ENCODE measurements at places on chromosomes 2 and 18.

GRCh38 chr2:71889759-71890684 lies 257.6 kb downstream of the CYP26B1 start:
- DNase-seq: peak; percentile 99

GRCh38 chr2:239431536-239431935 lies 30.7 kb upstream of the HDAC4 start:
- DNase-seq: peak; percentile 49

- DNase-seq: no peak
Measured at GRCh38 chr2:46634905-46635304, 155.5 kb downstream of the TMEM247 start.

DNA sequence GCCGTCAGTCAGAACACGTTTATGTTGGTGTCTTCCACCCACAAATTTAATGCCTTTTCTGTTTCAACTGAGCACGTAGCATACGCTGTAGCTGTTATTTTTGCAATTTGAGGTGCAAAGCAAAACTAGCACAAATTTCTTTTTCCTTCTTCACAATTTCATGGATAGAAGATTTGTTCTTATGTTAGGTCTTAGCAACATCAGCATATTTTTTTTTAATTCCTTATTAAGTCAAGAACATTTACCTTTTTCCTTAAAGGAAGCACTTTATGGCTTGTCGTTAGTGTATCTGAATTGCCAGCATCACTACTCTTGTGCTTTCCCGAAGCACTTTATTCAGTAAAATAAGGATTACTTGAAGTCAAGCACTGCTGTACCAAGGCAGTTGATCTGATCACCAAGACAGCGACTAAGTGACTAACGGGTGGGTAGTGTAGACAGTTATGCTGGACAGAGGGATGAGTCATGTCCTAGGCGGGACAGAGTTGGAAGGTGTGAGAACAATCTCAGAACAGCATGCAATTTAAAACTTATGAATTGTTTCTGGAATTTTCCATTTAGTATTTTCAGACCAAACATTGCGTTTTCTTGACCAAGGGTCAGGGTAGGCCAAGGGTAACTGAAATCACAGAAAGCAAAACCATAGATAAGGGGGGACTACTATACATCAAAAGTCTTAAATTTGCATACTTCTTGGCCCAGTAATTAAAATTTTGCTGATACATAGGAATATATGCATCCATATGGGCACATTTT lies 13.3 kb downstream of the BABAM2 start:
- peak; percentile 82 for DNase-seq

DNA sequence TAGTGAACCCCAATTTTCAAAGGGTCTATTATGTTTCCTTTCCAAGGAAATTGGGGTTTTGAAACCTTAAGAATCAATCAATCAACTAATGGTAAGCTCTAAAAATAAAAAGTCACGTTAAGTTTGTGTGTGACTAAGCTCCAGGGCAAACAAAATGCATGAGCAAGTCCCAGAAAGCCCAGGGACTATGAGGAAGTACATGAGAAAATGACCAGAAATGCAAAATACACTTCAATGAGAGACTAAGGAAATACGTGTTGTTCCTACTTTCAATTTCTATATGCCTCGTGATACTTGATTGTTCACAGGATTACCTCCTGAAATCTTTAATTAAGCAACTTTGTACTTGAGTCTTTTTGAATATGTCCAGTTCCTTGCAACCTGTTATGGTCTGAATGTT lies 684.4 kb upstream of the SYT4 start:
- no peak for DNase-seq

GRCh38 chr2:170088776-170089175 lies 89.2 kb upstream of the MYO3B start:
- peak; percentile 27 for DNase-seq

GRCh38 chr2:37342591-37343220 lies 1.7 kb upstream of the QPCT start:
- no peak for DNase-seq

- peak; percentile 64 for DNase-seq
Measured at GRCh38 chr18:32362484-32362883, 108.2 kb downstream of the GAREM1 start.

- peak; percentile 84 for DNase-seq
Measured at GRCh38 chr2:23425885-23426262, 40.9 kb downstream of the KLHL29 start.

- DNase-seq: no peak
Measured at GRCh38 chr2:129301431-129301913, 678.0 kb upstream of the RAB6C start.

DNA sequence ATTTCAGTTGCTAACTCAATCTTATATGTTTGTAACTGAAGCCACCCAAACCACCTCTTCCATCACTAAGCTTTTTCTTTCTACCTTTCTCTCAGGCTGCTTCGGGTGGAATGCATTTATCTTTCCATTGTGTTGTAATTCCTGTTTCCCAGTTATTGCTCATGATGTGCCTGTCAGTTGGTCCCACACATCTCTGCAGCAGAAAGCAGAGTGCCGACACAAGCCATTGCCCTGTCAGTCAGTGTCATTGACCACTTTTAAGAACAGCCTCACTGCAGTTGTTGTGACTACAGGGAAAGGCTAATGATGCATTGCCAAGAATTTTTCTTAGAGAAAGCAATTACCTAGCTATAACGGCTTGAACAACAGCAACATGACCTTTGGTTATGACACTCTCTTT lies 24.8 kb upstream of the KCNJ3 start:
- no peak for DNase-seq

DNA sequence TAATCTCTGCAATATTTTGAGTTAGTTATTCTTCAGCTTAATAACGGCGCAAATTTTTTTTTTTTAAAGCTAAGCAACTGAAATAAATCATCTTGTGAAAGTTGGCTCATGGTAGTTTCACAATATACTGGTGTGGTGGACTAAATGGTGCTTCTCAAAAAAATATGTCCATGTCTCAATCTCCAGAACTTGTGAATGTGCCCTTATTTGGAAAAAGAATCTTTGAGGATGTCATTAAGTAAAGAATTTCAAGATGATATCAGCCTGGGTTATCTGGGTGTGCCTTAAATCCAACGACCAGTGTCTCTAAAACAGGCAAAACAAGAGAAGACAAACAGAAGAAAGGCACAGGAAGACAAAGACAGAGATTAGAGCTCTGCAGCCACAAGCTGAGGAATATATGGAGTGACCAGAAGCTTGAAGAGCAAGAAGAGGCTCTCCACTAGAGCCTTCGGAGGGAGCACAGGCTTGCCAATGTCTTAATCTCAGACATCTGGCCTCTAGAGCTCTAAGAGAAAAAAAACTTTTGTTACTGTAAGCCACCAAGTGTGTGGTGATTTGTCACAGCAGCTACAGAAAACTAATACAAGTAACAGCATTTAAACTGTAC lies 71.4 kb downstream of the HNMT start:
- peak; percentile 31 for DNase-seq

- DNase-seq: no peak
Measured at GRCh38 chr18:70107091-70107490, 98.4 kb downstream of the RTTN start.

DNA sequence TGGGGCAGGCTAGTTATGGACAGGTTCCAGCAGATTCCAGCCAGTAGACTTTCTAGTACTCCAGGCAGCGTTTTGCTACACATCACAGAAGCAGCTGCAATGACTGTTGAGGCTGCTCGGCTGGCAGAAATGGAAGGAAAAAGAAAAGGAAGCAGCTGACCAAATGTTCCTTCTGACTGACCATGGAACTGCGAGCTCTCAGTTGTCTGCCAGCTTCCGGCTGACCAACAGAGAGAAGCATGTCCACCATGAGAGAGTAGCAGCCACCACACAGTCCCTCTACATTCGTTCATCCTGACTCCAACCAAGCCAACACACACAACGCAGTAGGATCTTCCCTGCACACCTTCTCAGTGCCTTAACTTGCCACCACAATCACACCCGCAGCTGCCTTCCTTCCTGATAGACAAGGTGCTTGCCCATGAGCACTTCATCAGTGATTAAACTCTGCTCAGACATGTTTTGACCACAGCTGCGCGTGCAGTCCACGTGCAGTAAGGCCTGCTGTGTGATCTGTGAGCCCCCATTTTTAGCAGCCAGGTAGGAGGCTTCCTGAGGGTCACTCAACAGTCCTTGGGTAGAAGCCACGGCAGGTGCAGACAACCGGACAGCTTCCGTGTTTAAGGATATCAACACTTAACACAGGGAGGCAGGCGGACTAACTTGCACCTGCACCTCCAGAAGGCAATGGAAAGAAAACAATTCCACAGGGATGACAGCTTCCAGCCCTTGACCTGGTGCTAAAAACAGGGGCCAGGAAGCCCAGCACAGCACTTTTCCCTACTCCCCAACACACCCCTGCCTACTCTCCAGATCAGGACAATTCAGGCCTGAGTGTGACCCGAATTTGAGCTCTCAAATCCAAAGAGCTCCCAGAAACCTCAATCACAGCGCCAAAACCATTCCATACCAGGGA lies 996 bp downstream of the TGFBRAP1 start:
- peak; percentile 53 for DNase-seq

DNA sequence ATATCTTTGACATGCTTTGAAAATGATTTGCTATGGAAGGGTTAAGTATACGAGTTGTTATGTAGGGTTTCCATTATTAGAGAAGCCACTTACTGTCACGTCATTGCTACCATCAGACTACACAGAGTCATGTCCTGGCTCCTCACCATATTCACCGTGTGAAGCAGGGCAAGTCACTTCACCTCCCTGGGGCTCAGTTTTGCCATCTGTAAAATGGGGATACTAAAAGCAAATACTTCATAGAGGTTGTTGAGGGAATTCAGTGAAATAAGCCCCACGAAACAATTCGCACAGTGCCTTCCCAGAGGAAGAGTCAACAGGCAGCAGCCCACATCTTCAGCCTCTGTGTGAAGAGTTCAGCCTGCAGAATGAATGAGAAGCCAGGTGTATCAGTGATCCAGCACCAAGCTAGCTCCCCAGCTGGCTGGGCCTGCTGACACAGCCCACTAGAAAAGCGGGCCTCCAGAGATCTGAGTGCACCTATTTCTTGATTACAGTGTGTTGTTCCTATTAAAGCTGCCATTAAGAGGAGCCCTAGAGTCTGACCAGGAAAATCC lies 3.4 kb downstream of the DIPK1C start:
- no peak for DNase-seq

GRCh38 chr2:128396946-128397345 lies 78.3 kb upstream of the HS6ST1 start:
- DNase-seq: no peak

- peak; percentile 60 for DNase-seq
Measured at GRCh38 chr18:44130376-44130942, 550.2 kb upstream of the SETBP1 start.

- DNase-seq: no peak
Measured at GRCh38 chr18:32175265-32175664, 14.6 kb upstream of the MEP1B start.

- DNase-seq: peak; percentile 95
Measured at GRCh38 chr18:45324495-45325113, 290.7 kb upstream of the SLC14A2 start.

GRCh38 chr2:45575881-45576280 lies 35.2 kb downstream of the SRBD1 start:
- DNase-seq: no peak

DNA sequence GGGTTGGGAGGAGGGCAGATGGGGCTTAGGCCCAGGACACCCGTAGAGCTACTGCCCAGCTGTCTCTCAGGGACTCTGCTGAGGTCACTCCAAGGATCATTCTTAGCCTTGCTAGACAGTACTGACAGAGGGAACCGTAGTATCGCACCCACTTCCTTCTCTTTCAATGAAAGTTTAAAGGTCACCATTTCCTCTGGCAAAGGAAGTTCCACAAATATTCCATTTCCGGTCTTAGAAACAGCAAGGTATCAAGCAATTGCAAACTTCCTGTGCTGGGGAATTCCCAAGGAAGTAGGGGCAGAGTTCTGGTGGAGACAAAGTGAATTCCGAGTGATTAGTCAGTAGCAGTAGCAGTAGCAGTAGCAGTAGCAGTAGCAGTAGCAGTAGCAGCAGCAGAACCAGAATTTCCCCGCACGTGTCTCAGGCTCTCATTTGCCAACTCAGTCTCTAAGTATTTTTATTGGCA lies 24.7 kb downstream of the IL1B start:
- peak; percentile 82 for DNase-seq

GRCh38 chr2:47867205-47867604 lies 39.1 kb downstream of the FBXO11 start:
- DNase-seq: peak; percentile 94

- no peak for DNase-seq
Measured at GRCh38 chr2:233811087-233811486, 33.0 kb downstream of the MROH2A start.

GRCh38 chr2:127685410-127686080 lies 10.2 kb upstream of the LIMS2 start:
- no peak for DNase-seq

- DNase-seq: no peak
Measured at GRCh38 chr18:79389689-79390088, 6.0 kb upstream of the NFATC1 start.

DNA sequence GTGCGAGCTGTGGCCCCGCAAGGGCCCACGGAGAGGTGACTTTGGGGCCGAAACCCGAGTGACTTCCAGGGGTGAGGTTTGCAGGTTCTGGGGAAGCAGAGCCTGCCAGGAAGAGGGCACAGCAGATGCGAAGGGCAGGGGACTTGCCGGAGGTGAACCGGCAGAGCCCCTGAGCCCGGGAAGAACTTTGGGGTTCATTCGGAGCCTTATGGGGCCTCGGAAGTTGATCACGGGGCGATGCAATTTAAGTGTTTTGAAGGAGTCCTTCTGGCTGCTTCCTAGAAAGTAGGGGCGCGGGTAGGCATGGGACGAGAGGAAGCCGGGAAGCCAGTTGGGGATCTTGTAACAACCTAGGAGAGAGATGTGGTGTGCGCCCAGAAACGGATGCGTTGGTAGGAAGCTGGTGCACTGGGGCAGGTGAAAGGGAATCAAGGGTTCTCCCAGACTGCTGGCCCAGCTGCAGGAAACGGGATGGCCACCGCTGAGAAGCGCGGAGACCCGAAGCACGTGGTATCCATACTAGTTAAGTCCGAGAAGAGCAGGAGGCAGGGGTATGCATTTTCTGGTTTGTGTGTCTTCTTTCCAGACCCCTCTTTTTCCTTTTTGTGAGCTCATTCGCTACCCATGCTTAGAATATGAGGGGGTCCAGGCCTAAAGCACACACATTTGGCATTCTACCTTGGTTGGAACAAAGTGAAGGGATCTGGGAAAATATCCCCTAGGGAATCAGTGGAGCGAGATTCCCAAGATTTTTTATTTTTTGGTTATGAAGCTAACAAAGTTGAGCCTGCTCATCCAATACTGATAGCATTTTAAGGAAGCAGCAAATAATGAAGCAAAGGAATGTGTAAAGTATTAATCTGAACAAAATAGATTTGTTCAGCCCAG lies 758 bp downstream of the SCLY start:
- peak; percentile 51 for DNase-seq

DNA sequence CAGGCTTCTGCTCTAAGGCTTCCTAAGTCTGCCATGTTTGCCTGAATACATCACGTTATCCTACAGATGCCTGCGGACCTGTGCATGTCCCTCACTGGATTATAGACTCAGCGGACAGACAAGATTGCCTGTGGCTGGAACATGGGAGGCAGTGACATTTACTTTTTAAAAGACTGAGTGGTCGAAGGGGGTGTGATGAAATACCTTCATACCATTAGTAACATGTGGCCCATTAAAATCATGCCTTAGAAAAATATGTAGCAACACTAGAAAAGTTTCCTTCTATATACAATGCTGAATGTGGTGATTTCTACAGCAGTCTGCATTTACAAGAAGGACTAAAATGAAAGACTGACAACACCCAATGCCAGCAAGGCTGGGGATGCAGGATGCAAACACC lies 154.4 kb downstream of the ASB1 start:
- no peak for DNase-seq
